ENCODE measurements at places on chromosomes 2 and 18.

DNA sequence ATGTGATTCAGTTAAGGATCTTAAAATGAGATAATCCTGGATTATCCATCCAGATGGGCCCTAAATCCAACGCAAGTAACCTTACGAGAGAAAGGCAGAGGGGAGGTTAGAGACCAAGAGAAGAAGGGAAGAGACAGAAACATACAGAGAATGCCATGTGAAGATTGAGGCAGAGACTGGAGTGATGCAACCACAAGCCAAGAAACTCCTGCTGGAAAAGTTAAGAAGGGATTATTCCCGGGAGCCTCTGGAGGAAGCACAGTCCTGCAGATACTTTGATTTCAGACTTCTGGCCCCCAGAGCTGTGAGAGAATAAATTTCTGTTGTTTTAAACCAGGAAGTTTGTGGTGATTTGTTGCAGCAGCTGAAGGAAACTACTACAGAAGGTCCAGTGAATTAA, 992.7 kb downstream of the BCL11A start:
- no peak for DNase-seq

DNA sequence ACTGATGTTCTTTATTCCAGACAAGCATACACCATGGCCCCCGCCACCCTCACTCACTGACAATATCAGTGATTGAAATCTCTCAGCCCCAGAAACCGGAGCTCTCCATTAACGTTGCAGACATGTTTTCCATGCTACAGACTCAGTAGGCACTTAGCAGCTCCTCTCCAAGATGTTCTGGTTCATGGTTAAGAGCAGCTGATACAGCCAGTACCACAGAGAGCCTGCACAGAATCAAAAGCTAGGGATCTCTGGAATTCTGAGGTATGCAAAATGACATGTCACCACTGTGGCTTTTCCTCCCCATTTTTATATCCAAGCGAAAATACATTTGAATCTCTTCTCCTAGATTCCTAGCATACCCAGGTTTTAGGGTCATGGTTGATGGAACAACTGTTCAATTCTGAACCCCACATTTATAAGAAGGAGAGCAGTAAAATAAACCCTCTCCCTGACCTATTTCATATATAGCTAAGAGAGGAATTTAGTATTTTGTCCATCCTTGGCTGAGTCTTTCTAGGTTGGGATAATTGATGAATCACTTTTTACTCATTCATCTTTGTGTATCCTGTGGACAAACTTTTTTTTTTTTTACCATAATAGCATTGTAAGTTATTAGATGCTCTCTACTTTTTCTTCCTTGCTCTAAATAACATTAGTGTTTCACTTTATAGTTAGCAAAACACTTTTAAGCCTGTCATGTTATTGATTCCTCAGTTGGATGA, 488.4 kb upstream of the PIK3C3 start:
- DNase-seq, result no peak

DNA sequence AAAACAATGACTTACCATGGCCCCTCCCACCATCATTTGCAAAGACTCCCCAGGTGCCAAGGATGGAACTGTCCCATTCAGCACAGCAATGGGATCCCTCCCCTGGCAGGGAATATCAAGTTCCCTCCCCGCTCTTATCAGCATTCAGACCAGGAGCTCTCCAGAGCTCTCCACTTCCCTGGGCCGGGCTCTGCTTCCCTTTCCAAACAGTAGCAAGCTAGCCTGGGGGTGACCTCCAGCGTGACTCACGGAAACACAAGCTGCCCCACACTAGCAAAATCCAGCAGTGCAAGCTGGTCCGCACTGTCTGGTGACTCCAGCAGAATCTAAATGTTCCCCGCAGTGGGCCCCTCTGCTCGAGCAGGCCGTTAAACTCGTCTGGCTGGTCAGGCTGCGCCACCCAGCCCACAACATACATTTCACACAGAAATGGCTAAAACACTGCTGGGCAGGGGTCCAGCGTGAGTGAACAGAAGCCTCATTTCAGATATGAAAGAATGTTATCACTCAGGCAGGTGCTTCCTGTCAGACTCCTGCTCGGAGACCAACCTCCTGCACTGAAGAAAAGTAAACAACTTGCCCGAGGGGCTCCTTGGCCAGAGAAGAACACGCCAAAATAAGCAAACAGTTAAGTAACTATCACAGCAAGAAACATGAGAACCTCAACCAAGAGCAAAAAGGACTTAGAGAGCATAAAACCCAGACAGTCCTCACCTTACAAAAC, 33.9 kb downstream of the STAT1 start:
- DNase-seq, result no peak

- DNase-seq, result no peak
Measured at GRCh38 chr2:7972670-7973069, 709.2 kb upstream of the ID2 start.

GRCh38 chr2:186466743-186467142, 19.3 kb upstream of the ZC3H15 start:
- no peak for DNase-seq

DNA sequence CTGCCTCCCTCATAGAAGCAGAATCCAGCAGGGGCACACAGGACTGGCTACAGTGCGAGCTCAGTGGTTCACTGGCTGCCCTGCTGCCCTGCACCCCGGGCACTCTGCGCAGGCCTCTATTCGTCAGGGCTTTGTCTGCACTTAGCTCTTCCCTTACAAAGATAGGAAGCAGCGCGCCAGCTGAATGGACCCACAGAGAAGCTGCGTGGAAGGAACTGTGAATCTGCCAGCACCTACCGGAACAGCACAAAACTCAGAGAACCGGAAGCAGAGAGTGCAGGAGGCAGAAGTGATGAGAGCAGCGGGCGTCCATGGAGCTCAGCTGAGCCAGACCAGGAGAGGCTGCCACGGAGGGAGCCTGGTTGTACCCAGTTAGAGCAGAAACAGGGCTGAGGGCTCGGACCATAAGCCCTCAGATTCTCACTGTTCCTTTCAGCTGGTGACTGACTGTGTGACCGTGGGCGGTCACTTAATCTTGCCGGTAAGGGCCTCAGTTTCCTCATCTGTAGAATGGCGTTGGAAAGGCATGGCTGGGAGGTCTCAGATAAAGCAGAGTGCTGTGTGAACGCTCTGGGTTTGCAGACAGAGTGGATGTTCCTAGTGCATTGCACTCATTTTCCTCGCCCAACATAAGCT, 23.1 kb upstream of the SLC66A3 start:
- no peak for DNase-seq

DNA sequence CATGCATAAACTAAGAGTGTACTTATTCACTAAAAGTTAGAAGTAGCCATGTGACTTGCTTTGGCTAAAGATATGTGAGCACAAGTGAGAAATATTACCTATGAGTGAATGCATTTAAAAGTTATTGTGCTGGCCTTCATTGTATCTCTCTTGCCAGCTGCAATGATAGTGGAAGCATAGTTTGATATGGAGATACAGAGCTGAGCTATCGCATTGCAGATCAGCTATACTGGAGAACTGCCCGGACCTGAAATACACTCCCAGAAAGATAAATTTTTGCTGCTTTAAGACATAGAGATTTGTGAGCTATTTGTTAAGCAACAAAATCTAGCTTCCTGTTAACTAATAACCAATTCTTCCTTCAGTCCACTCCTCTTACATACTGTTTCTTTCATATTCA, 571.1 kb downstream of the CPS1 start:
- no peak for DNase-seq

GRCh38 chr18:78757014-78757413, 222.6 kb upstream of the SALL3 start:
- DNase-seq, result no peak

DNA sequence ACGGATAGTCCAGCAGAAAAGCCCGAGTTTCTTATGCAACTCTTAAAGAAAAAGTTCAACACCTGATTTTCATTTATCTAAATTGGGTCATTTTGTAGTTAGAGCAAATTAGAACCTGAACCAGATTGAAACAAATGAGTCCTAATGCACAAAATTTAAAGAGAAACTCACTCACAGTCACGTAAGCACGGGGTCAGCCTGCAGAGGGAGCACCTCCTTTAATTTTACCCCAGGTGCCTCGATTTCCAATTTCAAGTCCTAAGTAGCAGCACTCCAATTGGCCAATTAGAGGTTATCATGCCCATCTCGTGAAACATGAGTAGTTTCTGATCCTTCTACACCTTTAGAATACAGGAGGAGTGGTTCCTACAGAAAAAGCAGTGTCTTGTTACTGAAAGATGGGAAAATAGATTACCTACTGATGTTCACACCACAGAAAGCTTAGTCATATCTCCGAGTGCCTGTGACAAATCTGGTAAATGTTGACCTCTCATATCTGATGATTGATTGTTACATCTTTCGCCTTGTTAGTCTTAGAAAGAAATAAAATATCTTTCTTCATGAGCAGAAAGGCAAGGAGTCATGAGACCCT, 1929.8 kb upstream of the LRRTM1 start:
- no peak for DNase-seq

DNA sequence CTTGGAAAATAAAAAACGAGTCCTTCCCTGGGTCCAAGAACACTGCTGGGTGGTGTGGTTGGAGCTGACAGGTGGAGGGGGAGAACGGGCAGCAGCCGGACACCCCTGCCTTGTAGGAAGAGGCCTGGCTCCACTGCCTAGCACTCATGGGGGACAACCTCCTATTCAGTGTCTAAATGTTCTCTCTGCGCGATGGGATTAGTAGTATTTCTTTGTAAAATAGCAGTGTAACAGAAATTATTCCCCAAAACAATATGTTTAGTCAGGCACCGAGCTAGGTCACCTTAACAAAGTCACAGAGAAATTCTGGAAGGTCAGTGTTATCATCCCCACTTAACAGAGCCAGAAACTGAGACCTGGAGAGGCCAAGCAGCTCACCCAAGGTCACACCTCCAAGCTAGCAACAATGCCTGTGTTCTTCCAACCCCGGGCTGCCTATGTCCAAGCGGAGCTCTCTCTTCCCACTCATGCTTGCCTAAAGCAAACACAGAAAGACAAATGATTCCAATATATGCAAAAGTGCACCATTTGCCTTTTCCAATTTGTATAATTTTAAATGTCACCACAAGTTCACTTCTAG, 68.0 kb downstream of the STEAP3 start:
- no peak for DNase-seq

DNA sequence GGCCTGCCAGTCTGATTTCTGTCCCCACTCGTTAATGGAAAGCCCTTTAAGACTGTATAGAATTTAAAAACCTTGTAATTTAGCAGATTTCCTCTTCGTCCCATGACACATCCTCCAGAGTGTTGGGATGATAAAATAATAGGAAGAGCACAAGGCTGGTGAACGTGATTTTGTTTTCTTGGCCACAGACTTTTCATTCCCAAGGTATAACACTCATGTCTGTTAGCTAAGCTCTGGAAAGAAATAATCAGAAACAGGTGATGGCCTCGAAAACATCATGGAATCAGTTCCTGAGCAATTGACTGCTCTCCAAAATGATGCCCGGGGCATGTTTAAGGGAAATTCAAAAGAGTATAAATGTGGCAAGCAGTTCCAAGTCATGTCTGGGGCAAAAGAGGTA, 337.8 kb upstream of the TCF4 start:
- DNase-seq, result no peak

GRCh38 chr2:95552911-95553310, 38.9 kb upstream of the TRIM43 start:
- no peak for DNase-seq

GRCh38 chr2:55721596-55722215, 28.1 kb upstream of the PNPT1 start:
- no peak for DNase-seq

- DNase-seq, result no peak
Measured at GRCh38 chr2:85706063-85706462, 11.9 kb downstream of the GNLY start.

DNA sequence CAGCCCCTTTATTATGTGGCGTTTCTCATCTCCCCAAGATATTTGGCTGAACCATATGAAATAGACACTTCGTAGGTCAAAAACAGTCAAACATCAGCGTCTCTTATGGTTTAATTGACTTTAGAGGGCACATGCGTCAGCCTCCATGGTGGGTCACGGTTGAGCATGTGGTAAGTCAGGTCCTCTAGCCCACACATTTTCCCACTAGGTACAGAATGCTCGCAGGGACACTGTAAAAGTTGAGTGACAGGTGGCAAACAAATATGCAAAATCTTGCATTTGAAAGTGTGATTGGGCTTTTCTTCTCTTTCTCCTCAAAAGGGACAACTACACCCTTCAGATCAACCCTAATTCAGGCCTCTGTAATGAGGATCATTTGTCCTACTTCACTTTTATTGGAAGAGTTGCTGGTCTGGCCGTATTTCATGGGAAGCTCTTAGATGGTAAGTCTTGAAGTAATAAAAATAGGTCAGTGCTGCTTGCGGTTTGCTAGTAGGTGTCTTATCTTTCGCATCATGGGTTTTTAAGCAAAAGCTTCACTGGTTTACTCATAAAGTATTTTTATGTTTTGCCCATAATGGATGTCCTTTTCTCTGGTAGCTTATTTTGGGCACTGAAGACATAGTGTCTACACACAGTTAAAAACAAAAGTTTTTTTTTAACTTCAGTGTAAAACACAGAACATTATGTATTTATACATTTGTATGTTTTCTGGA, 261.3 kb downstream of the ALPK2 start:
- no peak for DNase-seq

DNA sequence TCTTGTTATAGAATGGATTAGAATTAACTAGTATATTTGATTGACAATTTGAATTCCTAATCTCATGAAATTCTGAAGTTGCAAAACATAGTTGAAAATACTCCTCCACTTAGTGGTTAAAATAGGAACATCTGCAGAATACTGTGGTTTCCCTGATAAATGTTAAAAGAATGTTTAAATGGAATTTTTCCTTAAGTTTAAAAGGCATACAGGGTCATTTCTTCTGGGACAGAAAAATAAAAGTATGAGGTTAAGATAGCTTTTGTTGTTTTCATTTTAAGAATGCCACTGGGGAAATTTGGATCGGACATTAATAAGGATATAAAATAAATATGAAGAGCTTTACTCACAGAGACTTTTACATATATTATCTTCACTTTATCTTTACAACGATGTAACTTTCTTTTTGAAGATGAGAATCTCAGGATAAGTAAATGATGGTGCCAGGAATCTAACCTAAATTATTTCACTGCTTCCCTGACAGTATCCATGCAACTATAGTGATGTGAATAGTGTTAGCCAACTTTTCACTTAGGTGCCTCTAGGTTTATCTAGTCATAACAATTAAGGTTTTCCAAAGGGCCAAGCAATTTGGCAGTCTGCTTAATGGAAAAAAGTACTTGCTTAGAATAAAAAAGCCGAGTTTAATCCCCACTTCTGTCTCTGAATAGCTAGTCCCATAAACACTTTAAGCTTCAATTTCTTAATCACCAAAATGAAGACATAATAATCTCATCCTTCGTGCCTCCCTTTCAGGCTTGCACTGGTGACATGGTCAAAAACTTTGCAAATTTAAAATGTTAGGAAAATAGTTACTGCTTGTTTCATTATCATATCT, 151.8 kb upstream of the STK17B start:
- no peak for DNase-seq

DNA sequence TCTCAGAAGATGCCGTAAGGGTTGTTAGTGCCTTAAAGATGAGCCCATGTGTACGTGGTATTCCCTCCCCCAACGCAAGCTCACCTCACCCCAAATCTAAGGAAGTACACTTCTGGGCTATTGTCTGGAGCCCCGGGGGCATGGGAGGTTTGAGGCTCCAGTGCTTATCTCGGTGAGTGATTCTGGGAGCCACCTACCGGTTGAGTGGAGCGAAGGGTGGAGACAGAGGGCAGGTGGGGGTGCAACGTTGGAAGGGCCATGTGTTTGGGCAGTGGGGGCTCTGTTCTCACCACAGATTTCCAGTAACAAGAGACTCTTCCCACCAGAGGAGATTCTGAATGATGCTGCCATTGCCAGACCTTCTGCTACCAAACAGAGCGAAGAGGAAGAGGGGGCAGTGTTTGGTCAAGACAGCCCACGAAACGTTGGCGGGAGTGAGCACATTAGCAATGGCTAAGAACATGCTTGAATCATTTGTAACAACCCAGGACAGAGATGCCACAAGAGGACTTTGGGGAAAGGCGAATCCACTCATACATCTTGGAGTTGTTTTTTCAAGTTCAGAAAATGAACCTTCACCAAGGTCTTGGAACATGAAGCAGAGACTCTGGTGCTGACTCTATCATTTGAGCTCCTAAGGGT, 38.7 kb downstream of the TWIST2 start:
- no peak for DNase-seq
